ENCODE measurements at places on chromosomes 2 and 18.
A peak's percentile ranks its signal among the peaks of the same experiment; 100 is the strongest.

DNA sequence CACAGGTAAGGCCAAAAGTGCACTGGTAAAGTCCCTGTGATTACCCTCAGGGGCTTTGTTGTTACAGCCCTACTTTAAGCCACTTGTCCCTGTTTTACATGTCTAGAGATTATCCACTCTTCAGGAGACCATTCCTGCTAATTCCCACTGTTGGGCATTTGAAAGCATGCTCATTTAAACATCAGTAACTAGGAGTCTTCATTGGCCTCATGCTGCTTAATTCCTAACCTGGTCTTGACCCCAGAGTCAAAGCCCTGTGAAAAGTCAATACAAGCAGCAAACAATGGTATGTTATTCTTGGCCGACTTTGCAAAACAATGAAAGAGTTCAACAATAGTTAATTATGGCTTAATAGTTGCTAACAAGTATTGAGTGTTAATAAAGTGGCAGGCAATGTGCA is 23.2 kb downstream of the AFF3 start:
- DNase-seq, result no peak

DNA sequence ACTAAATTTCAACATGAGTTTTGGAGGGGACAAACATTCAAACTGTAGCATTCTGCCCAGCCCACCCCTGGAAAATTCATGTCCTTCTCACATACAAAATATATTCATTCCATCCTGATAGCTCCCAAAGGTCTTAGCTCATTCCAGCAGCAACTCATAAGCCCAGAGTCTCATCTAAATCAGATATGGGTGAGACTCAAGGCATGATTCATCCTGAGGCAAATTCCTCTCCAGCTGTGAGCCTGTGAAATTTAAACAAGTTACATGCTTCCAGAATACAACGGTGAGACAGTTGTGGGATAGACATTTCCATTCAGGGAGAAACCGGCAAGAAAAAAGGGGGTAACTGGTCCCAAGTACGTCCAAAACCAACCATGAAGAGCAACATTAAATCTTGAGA is 43.5 kb upstream of the FAHD2A start:
- peak; percentile 16 for DNase-seq

DNA sequence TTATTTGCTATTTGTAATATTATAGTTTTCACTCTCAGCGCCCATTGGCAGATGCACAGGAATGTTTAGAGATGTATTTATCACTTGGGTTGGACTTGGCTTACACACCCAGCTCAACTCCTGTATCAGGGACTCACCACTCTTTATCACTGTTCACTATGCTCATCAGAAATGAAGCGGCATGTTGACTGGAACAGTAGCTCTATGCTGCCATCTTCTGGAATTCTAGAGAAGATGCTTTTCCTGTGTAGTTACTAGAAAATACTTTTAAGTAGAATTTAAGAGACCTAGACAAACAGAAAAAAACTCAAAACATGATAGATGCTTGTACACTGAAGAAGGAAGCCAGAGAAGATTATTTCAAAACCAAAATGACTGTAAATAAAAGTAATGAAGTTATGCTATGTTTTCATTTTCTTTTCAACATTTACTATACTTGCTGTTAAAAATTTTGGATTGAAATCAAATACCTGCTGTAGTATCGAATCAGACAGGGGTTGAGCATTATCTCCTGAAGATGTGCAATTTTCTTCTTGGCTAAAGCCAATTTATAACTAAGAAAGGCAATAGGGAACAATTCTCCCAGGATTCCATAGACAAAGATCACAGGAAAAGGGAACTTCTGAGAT is 47.4 kb upstream of the NXPH2 start:
- peak; percentile 43 for DNase-seq

DNA sequence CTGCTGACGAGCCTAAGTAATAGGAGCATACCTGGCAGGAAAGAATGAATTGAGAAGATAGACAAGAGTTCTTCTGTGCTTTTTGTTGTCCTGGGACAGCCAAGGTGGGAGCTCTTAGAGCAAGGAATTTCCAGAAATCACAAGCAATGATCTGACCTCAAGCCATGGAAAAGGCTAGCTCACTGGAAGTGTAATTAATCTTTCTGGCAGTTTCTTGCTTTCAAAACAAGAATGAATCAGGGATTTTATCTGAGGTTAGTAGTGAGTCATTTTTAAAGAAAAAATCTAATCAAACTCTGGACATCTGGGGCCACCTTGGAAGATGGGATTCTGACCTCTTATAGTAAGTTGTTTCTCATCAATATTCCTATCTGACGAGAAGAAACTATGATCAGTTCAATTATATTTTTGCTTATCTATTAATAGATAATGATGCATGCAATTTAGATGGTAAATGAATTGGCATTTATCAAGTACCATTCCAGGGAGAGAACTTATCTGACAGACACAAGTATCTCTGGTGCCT is 98.0 kb downstream of the ADCYAP1 start:
- DNase-seq, result no peak

DNA sequence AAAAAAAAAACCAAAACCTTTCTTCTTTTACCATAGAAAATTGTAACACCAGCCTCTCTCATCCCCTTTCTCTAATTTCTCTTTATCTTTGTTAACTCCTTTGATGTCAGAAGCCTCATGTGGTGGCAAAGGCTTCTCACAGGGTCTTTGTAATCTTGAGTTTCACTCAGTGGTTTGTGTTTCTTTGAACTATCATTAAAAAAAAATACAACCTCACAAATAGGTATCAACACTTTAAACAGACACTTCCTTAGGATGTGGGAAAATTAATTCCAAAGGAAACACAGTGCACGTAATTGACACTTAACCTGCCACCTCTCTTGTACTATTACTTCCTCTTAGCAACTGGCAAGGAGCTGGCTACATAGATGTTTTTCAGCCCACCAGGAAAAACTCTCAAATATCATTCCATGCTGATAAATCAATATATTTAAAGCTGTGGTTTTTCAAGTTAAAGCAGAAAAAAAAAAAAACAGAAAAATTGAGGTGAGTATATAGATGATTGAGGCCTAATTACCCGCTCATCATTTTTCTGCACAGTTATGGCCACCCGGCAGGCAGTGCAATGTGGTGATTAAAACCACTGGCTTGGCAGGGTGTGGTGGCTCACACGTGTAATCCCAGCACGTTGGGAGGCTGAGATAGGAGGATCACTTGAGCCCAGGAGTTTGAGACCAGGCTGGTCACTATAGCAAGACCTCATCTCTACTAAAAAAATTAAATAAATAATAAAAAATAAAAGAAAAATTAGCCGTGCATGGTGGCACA is 193.5 kb downstream of the MYO3B start:
- no peak for DNase-seq

- DNase-seq, result no peak
Observed at GRCh38 chr2:45834372-45834771, 182.9 kb downstream of the PRKCE start.

Data from femur (tissue), 1 donor.